ENCODE measurements at places on chromosomes 4 and X.

GRCh38 chrX:15804563-15804962 lies 14.3 kb downstream of the ZRSR2 start:
- peak; percentile 23 for DNase-seq

DNA sequence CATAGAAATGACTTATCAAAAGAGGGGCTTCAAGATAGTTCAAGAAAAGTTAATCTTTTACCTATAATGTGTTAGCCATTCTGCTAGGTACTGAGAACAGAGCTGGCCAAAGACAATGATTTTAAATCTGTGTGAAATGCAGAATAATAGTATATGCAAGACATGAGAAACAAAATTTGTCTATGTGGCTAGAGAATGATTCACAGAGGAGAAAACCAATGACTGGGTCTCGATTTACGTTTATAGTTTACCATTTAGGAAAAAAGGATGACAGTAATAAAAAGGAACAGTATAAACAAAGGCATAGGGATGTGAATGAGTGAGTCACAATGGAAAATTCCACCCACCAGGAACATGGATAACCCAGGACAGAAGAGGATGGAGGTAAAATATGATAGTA lies 31.9 kb downstream of the NPFFR2 start:
- DNase-seq = no peak

DNA sequence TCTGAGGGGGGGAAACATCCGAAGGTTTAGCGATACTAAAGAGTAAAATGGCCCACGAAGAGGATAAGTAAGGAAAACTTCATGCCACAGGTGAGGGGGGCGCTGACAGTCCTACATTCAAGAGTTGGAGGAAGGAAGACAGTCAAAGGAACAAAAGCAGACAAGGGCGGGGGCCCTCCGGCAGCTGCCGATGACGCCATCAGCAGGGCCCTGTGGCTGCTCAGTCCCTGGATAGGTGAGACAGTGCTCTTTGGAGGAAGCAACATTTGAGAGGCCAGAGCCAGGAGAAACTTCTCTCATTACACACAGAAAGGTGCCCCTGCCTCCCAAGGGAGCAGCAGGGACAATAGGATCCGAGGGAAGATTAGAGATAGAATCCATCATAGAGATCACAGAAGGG lies 41.5 kb downstream of the RAB40AL start:
- DNase-seq = peak; percentile 22

- DNase-seq = no peak
Measured at GRCh38 chr4:8689741-8690140, 97.2 kb downstream of the CPZ start.

- DNase-seq = peak; percentile 99
Measured at GRCh38 chr4:69831646-69832325, 28.2 kb downstream of the SULT1E1 start.

GRCh38 chrX:83508006-83508405 lies at the start of gene POU3F4:
Gene POU3F4, plus strand, starts transcription at chrX:83508290. Its CDS starts 35 bp downstream, at chrX:83508325.
- no peak for DNase-seq

- no peak for DNase-seq
Measured at GRCh38 chrX:120290107-120290506, 21.2 kb downstream of the TMEM255A start.

DNA sequence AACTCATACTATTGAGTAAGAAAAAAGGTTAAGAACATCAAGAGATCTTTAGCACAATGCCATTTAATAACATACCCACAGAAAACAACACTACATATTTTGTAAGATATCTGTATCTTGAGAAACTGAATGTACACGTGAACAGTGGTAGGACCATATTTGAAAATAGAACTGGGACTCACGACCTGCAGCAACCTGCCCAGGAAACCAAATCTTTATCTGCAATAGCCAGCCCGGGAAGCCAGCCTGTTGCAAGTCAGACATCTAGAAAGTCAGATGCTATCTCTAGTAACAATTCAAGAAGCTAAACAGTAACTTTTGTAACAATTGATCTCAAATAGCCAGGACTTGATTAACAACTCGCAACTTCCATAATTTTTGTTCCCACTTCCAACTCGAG lies 52.6 kb upstream of the SOD3 start:
- no peak for DNase-seq

DNA sequence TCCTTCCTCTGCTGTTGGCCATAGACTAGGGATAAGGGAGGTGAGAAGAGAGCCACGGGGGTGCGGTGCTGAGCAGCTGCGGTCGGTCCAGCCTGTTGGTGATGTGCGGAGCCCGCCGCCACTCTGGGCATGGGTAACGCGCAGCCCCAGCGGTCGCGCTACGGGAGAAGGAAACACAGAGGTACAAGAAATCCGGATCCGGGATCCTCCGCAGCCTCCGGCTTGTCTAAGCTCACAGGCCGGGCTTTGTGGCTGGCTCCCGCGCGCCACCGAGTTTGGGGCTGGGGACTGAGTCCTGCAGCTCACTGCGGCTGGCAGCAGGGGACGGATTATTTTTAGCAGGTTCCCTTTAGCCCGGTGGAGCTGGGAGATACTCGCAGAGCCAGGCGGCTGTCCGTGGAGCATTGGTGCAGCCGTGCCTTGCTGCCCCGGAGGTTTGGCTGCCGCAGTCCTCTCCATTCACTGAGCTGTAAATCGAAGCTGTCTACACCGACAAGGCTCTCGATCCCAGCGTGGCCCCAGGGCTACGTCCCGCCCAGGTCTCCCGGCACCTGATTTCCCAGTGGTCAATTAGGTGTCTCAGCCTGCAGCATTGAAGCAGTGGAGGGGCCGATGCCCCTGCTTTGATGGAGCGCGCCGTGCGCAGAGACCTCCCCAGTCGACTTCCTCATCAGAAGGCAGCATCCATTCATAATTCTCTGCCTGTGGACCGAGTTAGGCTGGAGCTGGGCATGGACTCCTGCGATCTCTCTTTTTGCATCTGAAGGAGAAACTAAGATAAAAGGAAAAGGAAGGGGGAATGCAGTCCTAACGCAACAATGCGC lies 81.9 kb upstream of the SCML1 start:
- DNase-seq = no peak

Data from KBM-7 (cell line).